ENCODE measurements at places on chromosomes 3 and 15.

- DNase-seq = no peak
Observed at GRCh38 chr15:38091078-38091645, 156.7 kb downstream of the TMCO5A start.

DNA sequence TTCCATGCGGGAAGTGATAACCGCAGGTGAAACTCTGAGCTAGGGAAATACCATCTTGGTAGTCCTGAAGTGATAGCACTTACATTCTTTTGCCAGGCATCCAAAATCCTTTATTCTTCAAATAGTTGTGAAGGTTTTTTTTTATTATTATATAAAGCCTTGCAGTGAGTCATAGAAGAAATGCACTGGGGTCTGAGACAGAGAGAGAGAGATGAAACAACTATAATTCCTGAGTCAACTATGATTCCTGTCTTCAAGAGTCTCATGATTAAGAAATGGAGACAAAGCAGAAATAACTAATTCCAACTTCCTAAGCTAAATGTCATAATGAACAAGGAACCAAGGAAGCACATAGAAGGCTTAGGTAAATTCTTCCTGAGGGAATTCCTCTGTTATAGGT, 495.6 kb downstream of the LPP start:
- no peak for DNase-seq

- DNase-seq = no peak
Observed at GRCh38 chr3:120419797-120420196, 31.0 kb downstream of the FSTL1 start.

DNA sequence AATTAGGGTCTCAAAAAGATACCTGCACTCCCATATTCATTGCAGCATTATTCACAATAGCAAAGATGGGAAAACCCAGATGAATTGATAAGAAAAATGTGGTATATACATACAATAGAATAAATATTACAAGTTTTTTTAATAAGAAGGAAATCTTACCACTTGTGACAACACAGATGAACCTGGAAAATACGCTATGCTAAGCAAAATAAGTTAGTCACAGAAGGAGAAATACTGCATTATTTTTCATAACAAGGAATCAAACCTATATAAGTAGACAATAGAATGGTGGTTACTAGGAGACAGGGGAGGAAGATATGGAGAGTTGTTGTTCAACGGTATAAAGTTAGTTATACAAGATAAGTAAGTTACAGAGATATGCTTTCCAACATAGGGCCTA, 130.0 kb downstream of the GSK3B start:
- DNase-seq = no peak

- no peak for DNase-seq
Observed at GRCh38 chr3:17602126-17602525, 140.3 kb downstream of the TBC1D5 start.
